Temporal lobe (tissue), 4 donors: ENCODE measurements at places on chromosomes 13 and 19. TPM values are rescaled to one million over a fixed set of nuclear protein-coding genes. Genes with fewer than 3 reads are reported as not detected.

PSG4 gene
- total RNA-seq: not detected

EDNRB gene
- 18.4 TPM for total RNA-seq

ADPRHL1 gene
- total RNA-seq: 0.74 TPM

IRGC gene
- not detected for total RNA-seq

LILRA6 gene
- total RNA-seq: under 0.01 TPM

ZNF586 gene
- total RNA-seq: 50.2 TPM

SPATA13 gene
- total RNA-seq: 23.1 TPM

CC2D1A gene
- 11.8 TPM for total RNA-seq

ZNF729 gene
- total RNA-seq: under 0.01 TPM

SCGB2B2 gene
- 1.2 TPM for total RNA-seq

DENND1C gene
- total RNA-seq: 0.25 TPM

HCN2 gene
- total RNA-seq: 9.1 TPM

SLITRK5 gene
- 25.6 TPM for total RNA-seq

ZNF560 gene
- 0.49 TPM for total RNA-seq

OLFM2 gene
- 132 TPM for total RNA-seq

ZNF541 gene
- total RNA-seq: under 0.01 TPM

FUT6 gene
- not detected for total RNA-seq

GJB2 gene
- 4.4 TPM for total RNA-seq

CERS1 gene
- 22.4 TPM for total RNA-seq

GZMM gene
- not detected for total RNA-seq

F10 gene
- 0.74 TPM for total RNA-seq

IFNL1 gene
- total RNA-seq: not detected

KLK3 gene
- not detected for total RNA-seq

FFAR1 gene
- not detected for total RNA-seq

LHFPL6 gene
- 17.0 TPM for total RNA-seq

SLC15A1 gene
- total RNA-seq: 0.25 TPM

CNMD gene
- total RNA-seq: 2.5 TPM

MBD3L2B gene
- total RNA-seq: not detected

VSTM1 gene
- not detected for total RNA-seq

ACP7 gene
- not detected for total RNA-seq

DPY19L3 gene
- 31.2 TPM for total RNA-seq

NOVA2 gene
- total RNA-seq: 19.7 TPM

C19orf18 gene
- 0.25 TPM for total RNA-seq

FPR1 gene
- 1.2 TPM for total RNA-seq

DOCK6 gene
- total RNA-seq: 2.5 TPM

DKKL1 gene
- total RNA-seq: not detected

GIPR gene
- total RNA-seq: 0.25 TPM

HIPK4 gene
- under 0.01 TPM for total RNA-seq

CD79A gene
- not detected for total RNA-seq
